ENCODE measurements at places on chromosomes 2 and 18.

- no peak for DNase-seq
Measured at GRCh38 chr18:55534547-55534946, 53.4 kb downstream of the TCF4 start.

- DNase-seq, result no peak
Measured at GRCh38 chr18:54232485-54233227, 8.2 kb upstream of the MBD2 start.

DNA sequence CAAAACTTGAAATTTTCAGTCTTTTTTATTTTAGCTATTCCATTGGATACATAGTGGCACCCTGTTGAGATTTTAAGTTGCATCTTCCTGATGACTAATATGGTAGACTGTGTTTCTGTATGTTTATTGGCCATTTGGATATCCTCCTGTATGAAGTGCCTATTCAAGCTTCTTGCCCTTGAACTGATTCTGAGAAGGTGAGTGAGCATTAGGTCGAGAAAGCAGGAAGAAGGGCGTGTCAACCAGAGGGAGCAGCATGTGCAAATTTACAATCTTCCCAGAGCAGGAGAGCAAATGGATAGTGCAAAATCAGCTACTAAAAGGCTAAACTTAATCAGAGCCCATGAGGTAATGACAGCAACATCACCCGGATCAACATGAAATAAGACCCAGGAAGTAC lies 8.6 kb downstream of the INPP1 start:
- no peak for DNase-seq

GRCh38 chr2:75428646-75429443 lies 131.9 kb downstream of the EVA1A start:
- no peak for DNase-seq

- no peak for DNase-seq
Measured at GRCh38 chr2:178109813-178110212, 2.4 kb upstream of the RBM45 start.

GRCh38 chr2:46073540-46074046 lies 223.6 kb upstream of the EPAS1 start:
- no peak for DNase-seq

GRCh38 chr18:36568487-36568886 lies 260.3 kb downstream of the TPGS2 start:
- no peak for DNase-seq

DNA sequence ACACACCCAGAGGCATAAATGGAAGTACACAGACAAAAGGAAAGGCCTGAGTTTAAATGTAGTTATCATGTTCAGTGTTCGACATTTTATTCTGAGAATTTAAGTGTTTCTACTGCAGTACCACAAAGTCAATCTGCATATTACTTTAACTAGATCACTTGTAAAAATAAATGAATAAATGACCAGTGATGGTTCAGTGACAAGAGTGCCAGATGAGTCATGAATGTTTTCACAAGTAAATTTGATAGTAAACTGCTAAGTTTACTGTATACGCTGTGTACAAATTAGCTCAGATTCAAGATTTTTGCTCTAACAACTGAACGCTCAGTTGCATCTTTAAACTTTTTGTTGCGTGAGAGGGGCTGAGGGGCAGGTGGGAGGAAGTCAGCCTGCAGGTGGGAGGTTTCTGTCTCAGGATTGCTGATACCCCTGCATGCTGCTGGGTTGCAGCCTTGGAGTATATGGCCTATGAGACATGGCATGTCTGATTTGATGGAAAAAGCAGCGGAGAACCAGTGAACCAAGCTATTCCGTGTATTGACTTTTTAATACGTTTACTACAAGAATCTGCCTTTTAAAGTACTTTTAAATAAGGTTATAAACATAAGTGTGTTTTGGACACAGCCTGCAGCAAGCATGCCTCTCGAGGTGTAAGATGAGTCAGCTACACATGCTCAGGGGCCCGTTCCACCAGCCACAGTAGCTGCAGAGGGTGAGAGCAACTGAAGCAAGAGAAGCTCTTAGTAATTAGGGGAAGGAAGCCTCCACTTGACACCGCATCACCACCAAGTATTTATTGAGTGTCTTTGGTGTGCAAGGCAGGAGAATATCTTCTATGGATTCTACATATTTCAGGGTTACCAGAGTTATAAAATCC lies 245.1 kb downstream of the NEDD4L start:
- DNase-seq, result no peak

GRCh38 chr2:240187989-240188590 lies 47.6 kb upstream of the OTOS start:
- DNase-seq, result no peak

Measured in stimulated activated CD8-positive, alpha-beta memory T cell treated with anti-CD3 and anti-CD28 coated beads, Interleukin-2, amount 100 ng/mL, for 48 hours (primary cell).